Activated naive CD4-positive, alpha-beta T cell treated with anti-CD3 and anti-CD28 coated beads for 36 hours (primary cell): ENCODE measurements at places on chromosomes 7 and 10.

- peak; percentile 67 for DNase-seq
Measured at GRCh38 chr10:52779541-52780390, 7.2 kb upstream of the MBL2 start.

GRCh38 chr10:19918794-19919193 lies 102.6 kb downstream of the PLXDC2 start:
- no peak for DNase-seq

- no peak for DNase-seq
Measured at GRCh38 chr7:12294701-12295100, 83.6 kb downstream of the TMEM106B start.

DNA sequence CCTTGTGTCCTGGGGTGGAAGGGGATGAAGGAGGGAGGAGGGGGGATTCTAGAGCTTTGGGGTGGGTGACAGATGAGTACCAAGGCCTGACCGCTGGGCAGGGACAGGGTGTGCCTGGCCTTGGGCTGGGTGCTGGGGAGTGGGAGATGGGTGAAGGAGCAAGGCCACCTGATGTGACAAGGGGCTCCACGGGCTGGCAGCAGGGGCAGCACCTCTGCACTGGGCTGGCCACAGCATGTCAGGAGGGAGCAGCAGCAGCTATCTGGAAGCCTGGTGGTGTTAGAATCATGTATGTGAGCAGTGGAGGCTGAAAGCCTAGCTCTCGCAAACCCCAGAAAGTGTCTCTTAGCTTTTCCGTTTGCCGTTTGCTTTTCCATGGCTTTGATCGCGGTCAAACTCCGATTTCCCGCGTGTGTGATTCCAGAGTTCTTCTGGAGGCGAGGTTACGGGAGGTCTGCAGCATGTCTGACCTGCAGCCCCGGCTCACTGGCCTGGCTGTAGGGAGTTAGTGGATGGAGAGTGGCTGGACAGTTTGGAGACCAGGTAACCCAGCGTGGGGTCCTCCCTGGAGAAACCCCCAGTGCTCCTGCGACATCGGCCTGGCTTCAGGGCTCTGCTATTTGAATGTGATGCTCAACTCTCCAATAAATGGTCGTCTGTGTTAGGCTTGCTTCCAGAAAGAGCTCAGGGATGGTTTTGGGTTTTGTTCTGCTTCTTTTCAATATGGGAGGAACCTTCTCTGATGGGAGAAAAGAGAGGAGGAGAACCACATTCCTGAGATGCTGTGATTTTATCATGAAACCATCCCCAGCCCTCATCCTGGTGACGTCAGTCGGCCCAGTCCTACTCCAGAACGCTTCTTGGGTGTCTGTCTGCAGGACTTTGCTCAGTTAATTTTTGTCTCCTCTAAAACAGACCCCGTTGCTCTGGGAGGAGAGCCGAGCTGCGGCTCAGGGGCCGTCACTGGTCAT lies 105.5 kb downstream of the CUX1 start:
- DNase-seq, result no peak

- no peak for DNase-seq
Measured at GRCh38 chr7:74581916-74582440, 75.5 kb upstream of the GTF2I start.

GRCh38 chr7:152865011-152865410 lies 105.5 kb downstream of the ACTR3B start:
- DNase-seq, result no peak

DNA sequence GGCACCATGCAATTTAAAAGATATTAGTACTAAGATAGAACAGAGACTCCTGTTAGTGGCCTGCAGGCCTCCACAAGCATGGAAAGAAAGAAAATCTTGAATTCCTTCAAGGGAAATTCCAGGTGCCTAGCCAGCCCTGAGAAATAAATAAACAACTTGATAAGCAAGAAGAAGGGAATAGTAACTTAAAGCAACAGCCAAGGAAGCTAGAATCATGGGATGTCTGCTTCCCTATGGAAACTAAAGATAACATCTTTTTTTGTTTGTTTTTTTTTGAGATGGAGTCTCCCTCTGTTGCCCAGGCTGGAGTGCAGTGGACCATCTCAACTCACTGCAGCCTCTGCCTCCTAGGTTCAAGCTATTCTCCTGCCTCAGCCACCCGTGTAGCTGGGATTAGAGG lies 128.6 kb downstream of the SKIDA1 start:
- no peak for DNase-seq

GRCh38 chr10:55628260-55628701 lies 732.8 kb downstream of the ZWINT start:
- no peak for DNase-seq

DNA sequence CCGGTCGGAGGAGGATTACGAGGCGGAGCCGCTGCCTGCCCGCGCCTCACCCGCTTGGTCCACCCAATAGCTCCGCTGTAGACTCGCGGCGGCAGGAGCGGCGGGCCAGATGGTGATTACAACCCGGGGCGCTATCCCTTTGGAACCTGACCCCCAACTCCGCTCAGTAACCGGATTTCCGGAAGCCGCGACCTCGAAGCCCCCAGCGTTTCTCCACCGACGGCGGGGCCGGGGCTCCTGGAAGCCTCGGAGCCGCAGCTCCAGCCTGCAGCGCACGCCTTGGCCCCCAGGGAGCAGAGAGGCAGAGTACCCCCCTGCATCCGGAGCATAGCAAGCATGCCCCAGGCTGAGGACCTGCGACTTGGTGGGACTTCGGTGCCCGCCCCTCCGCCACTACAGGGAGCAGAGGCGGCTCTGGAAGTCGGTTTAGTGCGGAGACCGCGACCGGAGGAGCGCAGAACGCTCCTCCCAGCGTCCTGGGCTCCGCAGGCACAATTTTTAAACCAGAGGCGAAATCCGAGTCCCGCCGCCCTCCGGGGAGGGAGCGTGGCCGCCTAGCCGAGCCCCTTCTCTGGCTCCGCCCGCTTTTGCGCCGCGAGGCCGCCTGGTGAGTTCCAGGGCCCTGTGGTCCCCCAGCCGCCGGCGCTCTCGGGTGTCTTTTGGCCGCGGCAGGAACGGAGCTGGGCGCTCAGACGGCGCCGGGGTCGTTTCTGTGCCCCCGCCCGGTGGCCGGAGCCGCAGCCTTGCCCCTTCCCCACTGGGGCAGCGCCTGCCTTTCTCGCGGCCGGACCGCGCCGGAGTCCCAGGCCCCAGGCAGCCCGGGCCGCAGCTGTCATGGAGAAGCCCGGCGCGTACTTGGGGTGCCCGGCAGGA lies 28.2 kb upstream of the BMS1 start:
- DNase-seq, result peak; percentile 31

- DNase-seq, result peak; percentile 70
Measured at GRCh38 chr7:28179120-28180030, 1.2 kb downstream of the JAZF1 start.

DNA sequence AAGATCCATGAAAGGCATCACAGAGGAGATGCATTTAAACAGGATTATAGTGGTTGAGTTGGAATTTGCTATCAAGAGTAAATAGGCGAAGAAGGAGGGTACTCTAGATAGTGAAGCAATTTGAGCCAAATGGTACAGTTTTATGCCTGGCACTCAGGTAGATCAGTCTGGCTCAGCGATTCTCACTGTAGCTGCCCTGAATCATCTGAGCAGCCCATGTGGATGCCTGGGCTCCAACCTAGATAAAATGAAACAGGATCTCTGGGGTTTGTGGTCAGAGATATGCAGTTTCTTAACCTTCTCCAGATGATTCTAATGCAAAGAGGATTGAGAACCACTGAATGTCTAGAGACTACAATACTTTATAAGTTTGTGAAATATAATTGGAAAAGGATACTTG lies 282.0 kb upstream of the FZD1 start:
- DNase-seq, result no peak

DNA sequence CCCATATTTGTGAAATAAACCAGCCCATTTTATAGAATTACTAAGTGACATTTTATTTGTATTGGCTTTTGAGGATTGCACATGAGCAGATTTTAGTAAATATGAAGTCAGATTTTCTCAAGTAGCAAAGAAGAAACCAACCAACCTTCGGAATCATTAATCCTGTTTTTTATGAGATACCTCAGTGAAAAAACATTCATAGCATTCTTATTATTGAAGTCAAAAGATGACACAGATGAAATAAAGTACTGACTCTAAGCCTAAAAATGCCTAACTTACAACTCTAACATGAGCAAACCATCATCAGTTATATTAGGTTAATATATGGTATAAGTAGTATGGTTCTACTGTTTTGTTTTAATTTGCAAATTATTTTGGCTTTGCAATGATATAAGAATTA lies 59.9 kb upstream of the AGBL3 start:
- no peak for DNase-seq

DNA sequence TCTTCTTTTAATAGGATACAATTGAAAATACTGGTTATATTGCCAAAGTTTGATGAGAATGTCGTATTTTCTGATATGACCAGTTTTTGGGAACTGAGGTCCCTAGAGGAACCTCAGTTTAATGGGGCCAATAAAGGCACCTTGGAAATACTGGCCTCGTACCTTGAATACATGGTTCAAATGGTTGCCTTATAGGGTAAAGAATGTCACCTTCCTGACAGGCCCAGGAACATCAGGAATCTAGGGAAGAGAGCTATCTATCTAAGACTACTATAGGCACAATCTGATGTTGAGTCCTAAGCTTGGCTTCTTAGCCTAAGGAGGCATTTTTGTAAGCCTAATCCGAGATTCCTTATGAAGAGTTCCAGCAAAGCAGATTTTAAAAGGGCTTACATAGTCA lies 9.3 kb downstream of the SHTN1 start:
- no peak for DNase-seq

GRCh38 chr7:110767550-110768110 lies 323.3 kb upstream of the LRRN3 start:
- DNase-seq, result no peak

GRCh38 chr7:42925630-42926029 lies 6.3 kb downstream of the PSMA2 start:
- DNase-seq, result no peak

DNA sequence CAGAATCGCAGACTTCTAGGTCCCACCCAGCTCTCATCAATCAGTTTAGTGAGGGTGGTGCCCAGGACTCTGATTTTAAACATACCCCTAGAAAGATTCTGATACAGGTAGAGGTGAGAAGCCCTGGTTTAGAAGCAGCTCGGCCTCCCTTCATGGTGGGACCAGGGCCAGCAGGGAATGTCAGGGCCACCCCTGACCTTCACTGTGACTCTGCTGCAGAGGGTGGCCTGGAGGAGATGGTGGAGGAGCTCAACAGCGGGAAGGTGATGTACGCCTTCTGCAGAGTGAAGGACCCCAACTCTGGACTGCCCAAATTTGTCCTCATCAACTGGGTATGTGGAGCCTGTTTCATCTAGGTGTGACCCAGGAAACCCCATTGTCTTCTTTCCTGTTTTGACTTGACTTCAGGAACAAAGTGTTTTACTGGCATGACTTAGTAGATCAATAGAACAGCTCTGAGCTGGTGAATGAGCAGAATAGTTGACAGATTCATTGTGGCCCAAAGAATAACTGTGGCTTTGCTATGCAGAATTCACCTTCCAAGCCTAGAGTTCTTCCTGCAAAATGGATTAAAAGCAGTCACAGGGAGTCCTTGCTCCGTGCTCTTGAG lies 7.2 kb downstream of the DBNL start:
- DNase-seq, result no peak

DNA sequence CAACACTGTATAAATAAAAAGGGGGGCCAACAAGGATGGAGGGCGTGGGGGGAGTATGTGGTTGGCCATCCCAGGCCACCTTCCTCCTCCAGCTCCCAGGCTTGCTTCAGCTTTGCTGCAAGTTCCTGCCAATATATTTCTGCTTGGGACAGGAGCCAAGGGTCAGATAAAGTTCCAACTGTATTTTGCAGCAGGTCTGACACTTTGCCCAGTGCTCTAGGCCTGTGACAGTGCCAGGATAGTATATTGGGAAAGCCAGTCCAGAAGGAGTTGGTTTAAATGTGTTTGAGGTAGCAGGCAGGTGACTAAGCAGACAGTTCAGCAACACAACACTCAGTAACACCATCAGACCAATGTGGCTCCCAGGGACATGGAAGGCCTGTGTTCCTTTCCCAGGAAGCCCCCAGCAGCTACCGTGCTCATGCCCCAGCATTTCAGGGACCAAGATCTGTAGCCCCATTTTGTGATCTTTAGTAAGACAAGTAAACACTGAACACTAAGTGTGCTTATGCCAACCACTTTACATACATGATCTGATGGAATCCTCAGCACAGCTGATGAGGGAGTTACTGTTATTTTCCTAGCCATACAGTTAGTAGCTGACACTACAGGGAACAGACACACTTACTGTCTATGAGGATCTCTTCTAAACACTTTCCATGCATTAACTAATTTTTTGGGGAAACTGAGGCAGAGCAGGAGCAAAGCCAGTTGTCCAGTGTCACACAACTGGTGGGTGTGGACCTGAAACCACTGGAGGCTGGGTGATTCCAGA lies 38.9 kb downstream of the DNAJB12 start:
- DNase-seq, result no peak

DNA sequence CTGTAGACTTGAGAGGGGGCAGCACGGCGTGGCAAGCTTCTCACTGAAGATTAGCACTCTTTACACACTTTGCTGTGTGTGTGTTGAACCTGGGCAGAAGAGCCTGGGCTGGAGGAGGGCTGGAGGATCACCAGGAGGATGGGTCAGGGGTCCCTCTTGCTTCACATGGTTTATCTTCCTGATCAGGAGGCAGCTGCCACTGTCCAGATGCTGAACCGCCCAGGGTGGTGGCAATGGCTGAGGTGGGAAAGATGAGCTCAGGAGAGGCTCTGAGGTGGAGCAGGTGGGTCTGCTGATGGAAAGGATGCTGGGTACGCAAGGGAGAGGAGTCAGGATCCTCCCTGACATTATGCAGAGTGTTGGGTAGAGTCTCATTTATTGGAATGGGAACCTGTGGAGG lies 191.5 kb downstream of the RAMP3 start:
- no peak for DNase-seq

DNA sequence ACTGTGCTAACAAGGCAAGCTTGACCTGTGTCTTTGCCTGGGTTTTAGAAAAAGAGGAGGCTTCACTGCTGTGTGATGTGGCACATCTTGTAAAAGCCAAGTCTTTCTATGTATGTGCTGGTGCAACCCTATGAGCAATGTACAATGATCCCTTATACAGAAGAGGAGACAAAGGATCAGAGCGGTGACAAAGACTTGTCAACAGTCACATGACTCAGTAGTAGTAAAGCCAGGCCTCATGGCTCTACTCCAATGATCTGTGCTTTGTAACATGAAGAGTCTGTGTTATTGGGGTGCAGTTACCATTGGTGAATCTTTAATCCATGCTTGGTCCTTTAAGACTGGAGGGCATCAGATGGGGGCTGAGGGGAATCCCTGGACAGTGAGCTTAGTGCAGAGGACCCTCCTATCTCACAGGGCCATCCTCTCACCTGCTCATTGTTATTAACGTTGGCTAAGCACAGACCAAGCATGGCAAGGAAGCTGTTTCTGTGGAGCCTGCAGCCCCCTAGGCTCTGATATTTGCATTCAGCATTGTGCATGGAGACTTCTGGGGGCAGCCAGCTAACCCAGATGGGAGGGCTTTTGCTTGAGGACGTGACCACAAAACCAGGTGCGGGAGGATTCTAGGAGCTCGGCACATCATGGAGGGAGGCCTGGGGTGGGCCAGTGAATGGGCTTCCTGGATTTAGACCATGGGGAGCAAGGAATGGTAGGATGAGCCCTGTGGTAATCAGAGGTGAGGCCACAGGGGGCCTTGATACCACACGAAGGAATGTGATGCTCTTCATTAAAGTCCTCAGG lies 308.8 kb upstream of the ZNF32 start:
- no peak for DNase-seq

GRCh38 chr10:86443936-86444335 lies 77.3 kb upstream of the GRID1 start:
- no peak for DNase-seq
